NT2/D1 (cell line): ENCODE measurements at places on chromosomes 1 and 21.
A peak's percentile ranks its signal among the peaks of the same experiment; 100 is the strongest.

DNA sequence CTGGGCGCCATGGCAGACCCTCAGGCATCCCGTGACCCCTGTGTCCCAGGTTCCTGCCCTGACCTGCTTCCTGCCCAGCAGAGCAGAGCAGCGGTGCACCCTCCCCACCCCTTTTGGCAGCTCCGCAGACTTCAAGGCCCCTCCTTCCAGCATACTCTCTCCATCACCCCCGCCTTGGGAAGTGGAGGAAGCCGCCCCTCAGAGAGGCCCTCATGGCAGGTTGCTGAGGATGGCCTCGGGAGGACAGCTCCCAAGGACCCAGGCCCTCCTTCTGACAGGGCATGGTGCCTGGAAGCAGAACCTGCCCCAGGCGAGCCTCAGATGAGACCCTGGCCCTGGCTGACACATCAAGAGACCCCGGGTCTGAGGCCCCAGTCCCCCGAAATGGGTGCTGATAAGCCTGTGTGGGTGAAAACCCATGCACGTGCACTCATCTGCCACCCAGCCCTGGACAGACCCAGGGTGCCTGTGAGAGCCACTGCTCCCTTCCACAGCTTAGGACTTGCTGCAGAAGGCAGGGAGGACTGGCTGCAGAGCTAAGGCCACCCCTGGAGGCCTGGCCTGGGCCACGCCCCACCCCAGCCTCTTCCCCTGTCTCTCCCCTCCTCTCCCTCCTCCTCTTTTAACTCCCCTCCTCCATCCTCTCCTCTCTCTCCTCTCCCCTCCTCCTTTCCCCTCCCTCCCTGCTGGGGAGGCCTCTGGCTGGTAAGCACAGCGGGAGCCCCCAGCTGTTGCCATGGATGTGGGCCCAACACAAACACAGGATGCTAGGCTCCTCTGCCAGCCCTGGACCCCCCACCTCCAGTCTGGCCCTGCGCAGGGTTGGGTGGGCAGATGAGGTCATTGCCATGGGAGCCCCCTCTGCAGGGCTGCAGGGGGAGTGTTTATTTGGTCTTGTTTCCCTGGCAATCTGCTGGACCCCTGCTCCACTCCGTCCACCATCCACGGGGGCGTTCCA is 33.7 kb downstream of the WNT9A start:
- DNase-seq: peak; percentile 49

DNA sequence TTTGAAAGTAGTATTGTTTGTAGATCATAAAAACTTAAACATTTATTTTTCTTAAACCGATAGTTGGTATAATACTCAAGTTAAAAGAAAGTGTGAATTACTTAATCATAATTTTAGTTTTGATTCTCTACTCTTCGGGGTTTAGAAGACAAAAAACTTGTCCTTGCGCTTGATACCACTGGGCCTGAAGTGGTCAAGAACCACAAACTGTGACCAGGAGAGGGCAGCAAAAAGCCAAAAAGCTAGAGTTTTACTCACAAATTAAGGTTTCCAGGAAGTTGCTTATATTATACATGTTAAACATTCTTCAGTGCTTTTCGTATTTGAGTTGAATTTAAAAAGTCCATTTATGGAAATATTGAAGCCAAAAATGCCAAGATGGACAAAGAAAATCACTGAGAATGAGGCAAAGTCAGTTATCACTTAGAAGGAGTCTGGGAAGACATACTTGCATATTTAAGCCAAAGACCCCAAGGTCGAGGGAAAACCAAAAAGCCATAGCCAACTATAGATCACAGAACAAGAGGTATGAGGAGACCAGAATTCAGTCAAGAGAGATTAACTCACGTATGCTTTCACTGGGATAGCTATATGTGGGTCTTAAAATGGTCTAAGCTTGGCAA is 34.2 kb downstream of the EFCAB7 start:
- DNase-seq: peak; percentile 55

DNA sequence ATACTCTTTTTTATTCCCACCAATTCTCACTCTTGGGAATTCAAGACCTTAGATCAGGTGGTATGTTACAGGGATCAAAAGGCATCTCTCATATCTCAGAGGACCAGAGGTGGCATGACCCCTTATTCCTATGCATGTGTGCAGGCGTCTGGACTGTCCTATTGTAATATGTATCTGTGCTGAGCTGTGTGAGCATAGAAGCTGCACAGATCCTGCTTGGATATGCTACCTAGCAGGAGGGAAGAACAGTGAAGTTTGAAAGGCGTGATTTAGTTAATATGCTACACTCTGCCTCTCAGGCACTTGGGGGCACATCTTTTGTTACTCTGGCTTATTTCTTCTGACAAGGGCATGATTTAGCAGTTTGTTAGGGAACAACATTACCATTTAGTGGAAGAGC is 86.7 kb upstream of the ZRANB2 start:
- DNase-seq: no peak

- DNase-seq: no peak
Observed at GRCh38 chr1:18646786-18647410, 16.3 kb downstream of the PAX7 start.

DNA sequence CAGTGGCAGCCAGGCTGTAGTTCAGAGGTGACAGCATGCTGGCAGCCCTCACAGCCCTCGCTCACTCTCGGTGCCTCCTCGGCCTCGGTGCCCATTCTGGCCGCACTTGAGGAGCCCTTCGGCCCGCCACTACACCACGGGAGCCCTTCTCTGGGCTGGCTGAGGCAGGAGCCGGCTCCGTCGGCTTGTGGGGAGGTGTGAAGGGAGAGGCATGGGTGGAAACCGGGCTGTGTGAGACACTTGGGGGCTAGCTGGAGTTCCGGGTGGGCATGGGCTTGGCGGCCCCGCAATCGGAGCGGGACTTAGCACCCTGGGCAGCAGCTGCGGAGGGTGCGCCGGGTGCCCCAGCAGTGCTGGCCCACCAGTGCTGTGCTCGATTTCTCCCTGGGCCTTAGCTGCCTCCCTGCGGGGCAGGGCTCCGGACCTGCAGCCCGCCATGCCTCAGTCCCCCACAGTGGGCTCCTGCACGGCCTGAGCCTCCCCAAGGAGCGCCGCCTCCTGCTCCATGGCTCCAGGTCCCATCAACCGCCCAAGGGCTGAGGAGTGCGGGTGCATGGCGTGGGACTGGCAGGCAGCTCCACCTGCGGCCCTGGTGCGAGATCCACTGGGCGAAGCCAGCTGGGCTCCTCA is 396.8 kb downstream of the FAM72C start:
- no peak for DNase-seq

- DNase-seq: no peak
Observed at GRCh38 chr1:246577720-246578106, 11.5 kb downstream of the CNST start.

DNA sequence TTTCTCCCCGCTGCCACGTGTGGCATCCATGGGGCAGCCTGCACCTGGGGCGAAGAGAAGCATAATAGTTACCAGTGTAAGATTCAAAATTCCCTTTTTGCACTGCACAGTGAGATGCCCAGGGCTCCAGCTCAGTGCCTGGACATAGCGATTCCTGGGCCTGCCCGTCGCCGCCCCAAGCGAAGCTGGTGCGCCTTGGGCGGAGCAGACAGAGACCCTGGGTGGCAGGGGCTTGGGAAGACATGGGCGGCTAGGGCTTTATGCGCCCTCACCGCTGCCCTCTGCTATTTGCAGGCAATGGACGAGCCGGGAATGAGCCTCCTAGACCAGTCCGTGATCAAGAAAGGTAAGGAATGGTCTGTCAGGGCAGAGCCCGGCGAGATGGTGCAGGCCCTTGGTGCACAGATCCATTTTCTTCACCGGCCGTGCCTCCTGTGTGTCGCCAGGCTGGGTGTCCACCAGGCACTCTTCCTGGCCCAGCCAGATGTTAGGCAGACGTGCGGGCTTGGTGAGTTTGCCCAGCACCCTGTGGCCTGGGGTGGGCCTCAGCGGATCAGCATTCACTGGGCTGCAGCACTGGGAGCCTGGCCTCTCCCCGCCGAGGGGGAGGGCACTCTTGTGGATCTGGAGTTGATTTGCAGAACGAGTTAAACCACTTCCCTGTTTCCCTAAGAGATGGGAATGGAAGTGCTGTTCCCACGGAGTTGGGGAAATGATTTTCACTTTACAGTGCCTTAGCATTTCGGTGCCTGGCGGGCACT is 1.7 kb downstream of the TFAP2E start:
- DNase-seq: no peak

GRCh38 chr1:228385232-228385631 is 21.4 kb downstream of the TRIM11 start:
- DNase-seq: no peak

GRCh38 chr1:91124989-91125417 is 103.2 kb upstream of the ZNF644 start:
- no peak for DNase-seq

DNA sequence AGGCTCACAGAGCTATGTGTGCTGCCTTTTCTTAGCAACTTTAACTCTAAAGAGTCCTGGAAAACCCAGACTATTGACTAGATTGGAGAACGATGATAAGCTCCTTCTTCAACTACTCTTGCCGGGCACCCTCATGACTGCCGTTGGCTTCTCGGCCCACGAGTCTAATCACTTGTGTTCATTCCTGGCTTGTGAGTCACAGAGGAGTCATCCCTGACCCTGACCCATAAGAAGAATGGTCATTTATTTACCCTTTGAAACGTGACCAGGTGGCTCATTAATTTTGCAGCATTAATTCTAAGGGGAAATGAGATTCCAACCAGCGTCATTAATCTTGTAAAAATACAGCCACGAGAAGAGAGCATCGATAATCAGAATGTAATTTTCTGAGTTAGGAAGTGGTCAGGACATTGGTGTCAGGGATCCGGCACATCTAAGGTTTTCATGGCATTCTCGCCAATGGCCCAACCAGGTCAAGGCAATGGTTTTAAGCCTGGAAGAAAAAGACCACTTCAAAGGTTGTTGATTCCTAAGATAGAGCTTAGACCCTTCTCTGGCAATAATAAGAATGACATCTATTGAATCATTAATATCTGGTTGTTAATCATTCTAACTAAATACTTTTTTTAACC is 183.6 kb upstream of the RUNX1 start:
- peak; percentile 22 for DNase-seq

- DNase-seq: no peak
Observed at GRCh38 chr1:205592443-205593003, 39.3 kb downstream of the ELK4 start.

GRCh38 chr1:244896550-244896949 is 32.2 kb upstream of the HNRNPU start:
- DNase-seq: no peak

- no peak for DNase-seq
Observed at GRCh38 chr1:23122023-23122748, 46.5 kb downstream of the LUZP1 start.

- no peak for DNase-seq
Observed at GRCh38 chr1:54814571-54814970, 13.4 kb upstream of the TTC22 start.

DNA sequence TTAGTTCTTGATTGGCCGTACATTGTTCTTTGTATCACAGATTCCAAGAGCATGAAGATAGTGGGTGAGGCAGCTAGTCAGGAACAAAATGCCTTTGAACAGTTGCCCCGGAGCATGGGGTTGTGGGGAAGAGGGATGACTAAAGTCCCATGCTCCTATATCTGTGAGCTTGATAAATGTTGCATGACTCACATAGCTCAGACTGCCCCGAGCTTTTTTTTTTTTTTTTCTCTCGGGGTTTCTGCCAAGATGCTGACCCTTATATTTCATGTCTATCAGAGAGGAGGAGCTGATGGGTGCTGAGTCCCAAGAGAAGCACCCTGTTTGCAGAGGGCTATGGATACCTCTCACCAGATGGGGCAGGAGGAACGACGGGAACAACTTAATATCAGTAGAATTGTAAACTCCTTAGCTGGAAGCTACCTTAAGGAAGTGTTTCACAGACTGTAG is 40.6 kb downstream of the SRRM1 start:
- no peak for DNase-seq

DNA sequence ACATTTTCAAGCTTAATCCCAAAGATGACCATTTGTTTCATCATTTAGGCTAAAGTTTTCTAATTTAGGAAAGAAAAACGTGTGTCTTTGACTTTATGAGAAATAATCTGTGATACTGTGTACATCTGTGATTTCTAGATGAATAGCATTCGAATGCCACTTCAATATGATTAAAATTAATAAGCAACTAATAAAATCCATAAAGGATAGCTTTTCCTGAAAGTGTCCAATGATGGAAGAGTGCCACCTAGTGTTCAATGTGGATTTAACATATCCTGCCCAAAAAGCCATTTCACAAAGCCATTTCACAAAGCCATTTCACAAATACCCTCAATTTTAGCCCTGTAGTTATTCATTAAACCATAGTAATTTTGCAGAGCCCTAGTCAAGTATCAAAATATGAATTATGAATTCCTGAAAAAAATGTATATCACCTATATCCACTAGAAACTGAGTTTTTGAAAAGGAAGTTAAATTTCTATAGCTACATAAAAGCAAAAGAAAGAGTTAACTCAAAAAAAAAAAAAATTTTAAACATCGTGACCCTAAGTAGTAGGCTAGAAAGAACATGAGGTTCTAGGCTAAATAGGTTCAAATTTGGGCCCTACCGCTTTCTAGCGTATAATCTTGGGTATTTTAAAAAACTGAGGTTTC is 19.1 kb downstream of the NME7 start:
- peak; percentile 47 for DNase-seq

GRCh38 chr1:245108246-245108645 is 46.5 kb upstream of the KIF26B start:
- DNase-seq: no peak

- DNase-seq: no peak
Observed at GRCh38 chr1:85315789-85316188, 39.4 kb upstream of the BCL10 start.

DNA sequence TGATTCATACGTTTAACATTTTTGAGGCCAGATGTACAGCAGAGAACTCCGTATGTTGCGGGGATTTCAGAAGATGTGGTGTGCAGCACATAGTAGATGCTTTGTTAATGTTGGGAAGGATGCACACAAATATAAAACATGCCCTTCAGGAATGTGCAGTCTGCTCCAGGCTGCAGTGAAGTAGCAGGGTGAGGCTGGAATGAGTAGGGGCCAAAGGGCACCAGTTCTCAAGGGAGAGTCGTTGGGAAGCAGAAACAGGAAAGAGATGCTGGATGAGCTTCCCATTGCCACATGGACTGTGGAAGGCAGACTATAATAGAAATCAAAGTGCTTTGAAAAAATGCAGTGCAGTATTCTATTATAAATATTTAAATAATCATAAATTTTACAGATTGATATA is 126.9 kb downstream of the NOS1AP start:
- no peak for DNase-seq

DNA sequence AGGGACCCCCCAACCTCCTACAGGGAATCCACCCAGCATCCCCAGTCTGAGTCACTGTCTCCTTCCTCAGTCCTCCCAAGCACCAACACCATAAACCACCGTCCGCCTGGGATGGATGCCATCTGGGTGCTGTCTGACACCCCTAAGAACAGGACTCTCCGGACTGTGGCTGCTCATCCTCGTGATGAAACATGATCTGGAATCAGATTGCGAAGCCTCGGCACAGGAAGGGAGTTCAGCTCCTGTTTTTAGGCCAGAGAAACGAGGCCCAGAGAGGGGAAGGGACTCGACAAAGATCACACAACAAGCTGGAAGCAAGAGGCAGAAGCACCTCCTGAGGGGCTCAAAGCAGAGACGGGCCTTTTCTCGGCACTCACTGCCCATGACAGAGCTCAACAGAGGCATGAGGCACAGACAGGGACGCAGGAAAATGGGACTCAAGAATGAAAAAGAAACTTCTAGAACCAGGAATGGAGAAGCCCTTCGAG is 8.4 kb downstream of the KCNN3 start:
- DNase-seq: no peak

- no peak for DNase-seq
Observed at GRCh38 chr1:227299688-227300087, 18.6 kb downstream of the CDC42BPA start.

GRCh38 chr1:231601824-231602672 is 24.5 kb upstream of the DISC1 start:
- DNase-seq: no peak

- DNase-seq: no peak
Observed at GRCh38 chr1:148347781-148348180, 135.3 kb downstream of the PPIAL4G start.
